Activated T-cell treated with anti-CD3 and anti-CD28 coated beads, Interleukin-2, amount 50 U/mL, for 1 hour (primary cell): ENCODE measurements at places on chromosomes 12 and 14.

DNA sequence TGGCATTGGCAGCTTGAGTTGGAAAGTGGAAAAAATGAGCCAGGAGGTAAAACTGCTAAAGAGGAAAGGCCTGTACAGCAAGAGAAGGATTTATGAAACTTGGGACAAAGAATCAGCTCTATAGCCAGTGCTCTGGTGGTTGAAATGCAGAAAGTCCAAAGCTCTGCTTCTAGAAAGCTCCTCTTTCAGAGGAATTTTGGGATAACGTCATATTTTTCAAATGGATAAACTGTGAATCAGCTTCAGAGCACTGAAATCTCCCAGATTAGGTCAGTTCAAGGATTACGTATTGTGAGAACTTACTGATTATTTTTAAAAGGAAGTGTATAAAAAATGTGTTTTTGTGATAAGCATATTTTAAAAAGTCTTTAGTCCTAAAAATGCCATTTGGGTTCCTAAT is 203.1 kb upstream of the CNOT2 start:
- no peak for DNase-seq

DNA sequence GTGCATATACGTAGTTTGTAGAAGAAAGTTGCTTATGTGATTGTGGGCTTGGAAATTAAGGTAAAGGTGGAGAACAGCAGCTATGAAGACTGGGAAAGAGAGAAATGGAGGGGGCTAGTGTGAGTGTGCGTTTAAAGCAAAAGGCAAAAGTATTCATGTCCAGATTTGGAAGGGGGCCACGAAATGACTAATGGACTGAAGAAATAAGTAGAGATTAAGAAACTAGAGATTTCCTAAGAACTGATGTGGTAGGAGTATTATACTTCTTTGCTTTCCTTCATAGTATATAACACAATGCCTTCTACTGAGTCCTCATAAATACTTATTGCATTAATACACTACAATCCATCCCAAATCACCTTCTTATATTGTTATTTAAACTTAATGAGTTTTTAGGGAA is 298.6 kb upstream of the NOVA1 start:
- no peak for DNase-seq

DNA sequence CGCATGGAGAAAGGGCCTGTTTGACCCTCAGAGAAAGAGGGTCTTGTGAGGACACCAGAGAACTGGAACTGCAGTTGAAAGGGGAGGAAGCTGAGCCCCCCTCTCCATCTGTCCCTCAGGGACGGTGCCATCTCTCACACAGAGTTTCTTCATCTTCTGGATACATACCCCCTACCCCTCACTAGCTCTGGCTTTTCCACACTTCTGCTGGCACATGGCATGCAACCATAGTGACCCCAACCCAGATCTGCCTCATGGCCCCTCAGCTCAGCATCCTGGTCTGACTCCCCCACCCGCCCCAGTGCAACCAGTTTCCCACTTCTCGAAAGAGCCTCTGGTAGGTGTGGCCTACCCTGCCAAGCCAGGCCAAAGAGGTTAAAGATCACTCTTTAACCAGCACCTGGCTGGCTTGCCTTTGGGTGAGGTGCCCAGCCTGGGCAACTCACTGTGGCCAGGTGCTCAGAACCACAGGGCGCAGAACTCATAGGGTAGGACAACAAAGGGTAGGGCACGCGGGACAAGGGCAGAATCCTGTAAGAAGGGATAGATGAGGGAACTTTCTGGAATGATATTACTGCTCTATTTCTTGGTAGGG is 25.8 kb downstream of the GALNT16 start:
- DNase-seq, result no peak

GRCh38 chr14:87503711-87504110 is 489.3 kb downstream of the GALC start:
- DNase-seq, result no peak

- no peak for DNase-seq
These were observed 4.0 kb upstream of the BTBD6 start for GRCh38 chr14:105244334-105244733.
